HL-60 (cell line): ENCODE measurements at places on chromosomes 4 and X.

GRCh38 chr4:163540977-163541376 lies 46.5 kb downstream of the TMA16 start:
- no peak for DNase-seq

DNA sequence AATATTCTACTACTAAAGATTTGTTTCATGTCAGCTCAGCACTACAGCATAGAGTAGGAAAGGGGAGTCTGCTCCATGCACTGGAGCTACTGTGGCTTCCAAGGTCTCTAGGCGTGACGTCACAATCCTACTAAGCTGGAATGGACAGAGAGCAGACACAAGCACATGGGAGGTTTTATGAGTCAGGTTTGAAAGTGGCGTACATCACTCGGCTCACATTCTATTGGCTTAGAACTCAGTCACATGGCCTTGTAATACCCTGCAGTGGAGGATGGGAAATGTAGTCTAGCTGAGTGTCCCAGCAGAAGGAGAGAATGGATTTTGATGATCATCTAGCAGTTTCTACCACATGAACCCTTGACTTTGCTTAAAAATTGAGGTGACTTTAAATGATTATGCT lies 624.8 kb upstream of the ATOH1 start:
- no peak for DNase-seq

DNA sequence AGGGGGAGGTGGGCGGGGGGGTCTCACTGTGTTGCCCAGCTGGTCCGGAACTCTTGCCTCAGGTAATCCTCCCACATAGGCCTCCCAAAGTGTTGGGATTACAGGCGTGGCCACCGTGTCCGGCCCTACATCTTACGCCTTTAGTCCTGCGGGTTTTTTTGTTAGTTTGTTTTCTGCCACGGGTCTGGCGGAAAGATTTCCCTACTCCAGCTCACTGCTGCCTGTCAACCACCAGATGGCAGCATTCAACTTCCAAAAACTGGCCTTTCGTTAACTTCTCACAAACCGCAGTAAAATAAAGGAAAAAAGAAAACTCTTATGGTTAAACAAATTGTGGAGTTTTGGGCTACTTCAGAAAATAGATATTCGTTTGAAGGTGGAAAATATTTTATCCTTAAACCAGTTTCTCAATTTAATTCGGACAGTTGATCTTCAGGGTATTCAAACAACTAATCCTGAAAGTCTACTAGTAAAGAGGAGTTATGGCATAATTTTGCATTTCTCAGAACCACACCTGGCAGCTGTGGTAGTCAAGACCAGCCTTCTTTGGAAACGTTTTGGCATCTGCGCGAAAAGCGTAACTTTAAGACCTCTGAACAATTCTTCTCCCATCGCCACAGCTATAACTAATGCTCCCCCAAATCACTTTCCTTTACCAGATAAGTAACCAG lies 41.1 kb downstream of the LUZP4 start:
- DNase-seq, result peak; percentile 17

DNA sequence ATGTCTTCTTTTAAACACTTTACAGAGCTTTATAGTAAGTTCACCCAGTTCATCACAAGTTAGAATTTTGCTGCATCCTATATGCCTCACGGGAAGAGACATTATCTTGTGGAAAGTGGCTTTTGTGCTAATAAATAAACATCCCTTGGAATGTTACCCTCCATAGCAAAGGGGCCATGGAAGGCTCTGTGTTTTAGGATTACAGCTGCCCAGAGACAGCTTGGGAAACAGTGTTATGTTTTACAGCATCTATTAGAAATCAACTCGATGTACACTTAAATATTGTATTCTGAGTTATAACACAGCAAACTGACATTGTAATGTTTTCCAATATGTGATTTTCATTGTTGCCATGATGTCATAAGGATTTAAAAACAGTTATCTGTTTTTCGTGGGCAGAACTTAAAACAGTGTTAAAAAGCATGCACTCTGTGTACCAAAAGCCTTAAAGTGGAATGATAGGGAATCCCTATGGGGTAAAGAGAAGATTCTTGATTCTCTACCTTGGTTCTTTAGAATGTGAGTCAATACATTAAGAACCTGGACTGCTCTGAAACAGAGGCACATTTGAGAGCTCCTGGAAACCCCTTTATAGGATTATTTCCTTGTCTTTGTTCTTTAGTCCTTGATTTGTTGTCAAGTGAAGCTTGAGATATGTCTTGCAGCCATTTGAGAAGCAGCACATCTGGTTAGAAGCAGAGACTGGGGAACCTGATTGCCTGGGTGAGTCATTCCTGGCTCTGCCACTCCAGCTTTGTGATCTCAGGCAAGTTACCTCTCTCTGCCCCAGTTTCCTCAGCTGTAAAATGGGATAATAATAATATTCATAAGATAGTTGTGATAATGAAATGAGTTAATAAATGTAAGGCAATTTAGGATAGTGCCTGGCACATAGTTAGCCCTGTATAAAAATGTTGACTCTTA lies 41.6 kb downstream of the ARHGAP10 start:
- DNase-seq, result no peak

DNA sequence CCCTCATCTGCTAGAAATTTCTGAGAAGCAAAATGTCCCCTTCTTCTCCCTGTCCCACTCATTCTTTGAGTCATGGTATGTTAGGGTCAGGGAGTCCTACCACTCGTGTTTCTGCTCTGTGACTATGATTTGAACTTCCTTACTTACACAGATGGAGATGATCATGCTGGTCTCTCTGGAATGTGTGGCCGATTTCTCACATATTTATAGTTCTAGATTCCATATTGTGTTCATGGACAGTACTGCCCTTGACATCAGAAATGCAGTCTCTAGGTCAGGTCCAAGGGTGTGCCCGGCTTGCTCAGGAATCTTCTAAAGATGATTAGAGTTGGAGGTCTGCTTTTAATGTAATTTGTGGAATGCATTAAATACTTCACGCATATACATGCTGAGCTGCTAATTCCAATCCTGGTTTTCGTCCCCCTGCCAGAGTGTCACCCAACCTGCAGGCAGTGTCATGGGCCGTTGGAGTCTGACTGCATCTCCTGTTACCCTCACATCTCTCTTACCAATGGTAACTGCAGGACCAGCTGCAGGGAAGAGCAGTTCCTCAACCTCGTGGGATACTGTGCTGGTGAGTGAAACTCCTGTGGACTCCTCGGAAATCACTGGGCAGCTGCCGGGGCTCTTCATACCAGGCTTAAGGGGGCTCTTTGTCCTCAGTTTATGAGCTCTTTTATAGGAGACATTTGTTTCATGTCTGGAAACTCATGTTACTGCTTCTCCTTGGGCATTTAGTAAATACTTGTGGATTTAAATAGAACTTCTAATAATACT lies 214.1 kb upstream of the ANXA3 start:
- DNase-seq, result no peak

GRCh38 chrX:103656617-103657016 lies 27.8 kb downstream of the TCEAL1 start:
- no peak for DNase-seq

DNA sequence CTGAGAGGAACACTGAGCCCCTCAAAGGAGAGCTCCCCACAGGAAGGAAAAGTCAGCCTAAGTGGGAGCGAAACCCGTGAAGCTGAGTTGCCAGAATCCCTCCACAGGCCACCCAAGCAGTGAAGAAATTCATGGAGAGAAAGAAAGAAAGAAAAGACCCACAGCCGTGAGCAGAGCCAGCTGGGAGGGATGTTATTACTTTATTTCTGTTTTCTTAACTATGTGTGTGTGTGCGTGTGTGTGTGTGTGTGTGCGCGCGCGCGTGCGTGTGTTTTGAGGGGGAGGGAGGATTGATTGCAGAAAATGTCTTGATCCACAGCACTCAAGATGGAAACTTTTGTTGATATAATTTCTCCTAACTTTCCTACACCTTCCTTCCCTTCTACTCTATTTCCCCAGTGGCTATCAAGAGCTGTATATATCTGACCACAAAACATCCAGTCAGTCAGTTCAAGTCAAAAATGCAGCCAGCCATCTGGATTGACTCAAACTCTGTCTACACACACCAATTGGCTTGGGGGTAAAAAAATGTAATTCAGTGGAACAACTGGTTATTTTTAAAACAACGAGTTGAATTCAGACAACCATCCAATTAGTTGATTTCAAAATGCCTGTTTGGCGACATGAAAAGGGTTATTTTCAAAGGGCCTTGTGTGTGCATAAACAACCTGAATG lies 13.8 kb upstream of the GPC3 start:
- DNase-seq, result no peak

DNA sequence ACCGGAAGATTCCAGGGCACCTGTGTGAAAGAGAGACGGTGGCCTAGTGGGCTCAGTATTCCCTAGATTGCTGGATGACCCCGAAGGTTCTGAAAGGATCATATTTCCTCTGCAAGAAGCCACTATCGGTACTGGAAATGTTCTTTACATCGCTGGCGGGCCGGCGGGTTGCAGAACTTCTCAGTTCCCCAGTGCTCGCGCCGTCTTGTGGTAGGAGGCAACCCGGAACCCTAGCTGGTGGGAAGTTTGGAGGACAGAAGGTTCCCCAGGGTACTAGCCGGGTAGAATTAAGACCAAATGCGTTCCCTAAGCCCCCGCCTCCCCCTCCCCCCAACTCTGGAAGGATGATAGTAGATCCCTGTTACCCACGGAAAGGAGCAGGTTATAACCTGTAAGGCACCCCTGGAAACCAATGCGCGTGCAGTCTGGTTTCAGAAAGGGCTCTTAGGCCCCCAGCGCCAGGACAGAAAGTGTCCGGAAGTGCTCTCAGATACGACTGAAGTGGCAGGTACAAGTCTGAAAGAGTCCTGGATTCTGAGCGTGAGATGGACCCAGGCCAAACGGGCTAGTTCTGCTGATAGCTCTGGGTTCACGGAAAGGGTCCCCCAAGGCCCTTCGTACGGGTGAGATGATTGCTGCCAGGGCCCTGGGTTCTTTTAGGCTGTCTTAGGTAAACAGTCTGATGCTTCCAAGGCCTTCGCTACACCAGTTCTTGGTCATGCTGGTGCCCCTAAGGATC lies 61.7 kb upstream of the DCAF8L1 start:
- no peak for DNase-seq

- peak; percentile 43 for DNase-seq
Observed at GRCh38 chr4:10157478-10158332, 41.1 kb upstream of the WDR1 start.

DNA sequence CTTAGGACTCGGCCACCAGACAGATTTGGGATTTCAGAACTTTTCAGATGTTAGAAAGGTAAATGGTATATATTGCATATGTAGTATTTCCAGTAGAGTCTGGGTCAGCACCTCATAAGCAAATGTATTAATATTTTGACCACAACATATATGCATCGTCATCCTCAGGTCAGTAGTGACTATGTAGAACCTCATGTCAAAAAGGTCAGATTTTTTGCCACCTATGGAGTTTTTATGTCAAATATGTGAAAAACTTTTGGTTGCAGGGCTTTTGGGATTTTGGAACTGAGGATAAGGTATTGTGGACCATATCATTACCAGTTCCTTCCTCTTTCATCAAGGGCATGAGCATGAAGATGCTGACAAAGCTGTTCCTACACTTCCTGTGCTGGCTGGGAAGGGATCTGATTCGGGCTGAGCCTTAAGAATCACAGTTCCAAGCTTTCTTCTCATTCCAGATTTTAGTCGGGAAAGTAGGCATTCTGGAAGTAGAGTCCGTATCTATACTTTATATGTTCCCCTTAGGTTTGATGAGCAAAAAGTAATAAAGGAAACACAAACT lies 183.0 kb upstream of the PGRMC2 start:
- DNase-seq, result no peak
